HT1080 (cell line): ENCODE measurements at places on chromosomes 7 and 10. TPM values are rescaled to one million over a fixed set of nuclear protein-coding genes. Genes with fewer than 3 reads are reported as not detected.

Gene CEP55
- total RNA-seq = 86.3 and 87.3 TPM in 2 replicates

Gene MICALL2
- 9.5 and 12.6 TPM in 2 replicates for total RNA-seq

Gene OR2A42
- not detected in 2 replicates for total RNA-seq

Gene JAKMIP3
- total RNA-seq = 0.03 TPM in 2 replicates

Gene TPST1
- 46.4 and 51.6 TPM in 2 replicates for total RNA-seq

Gene CYP2E1
- 1.2 and 1.4 TPM in 2 replicates for total RNA-seq
